ENCODE measurements at places on chromosomes 4 and X.

DNA sequence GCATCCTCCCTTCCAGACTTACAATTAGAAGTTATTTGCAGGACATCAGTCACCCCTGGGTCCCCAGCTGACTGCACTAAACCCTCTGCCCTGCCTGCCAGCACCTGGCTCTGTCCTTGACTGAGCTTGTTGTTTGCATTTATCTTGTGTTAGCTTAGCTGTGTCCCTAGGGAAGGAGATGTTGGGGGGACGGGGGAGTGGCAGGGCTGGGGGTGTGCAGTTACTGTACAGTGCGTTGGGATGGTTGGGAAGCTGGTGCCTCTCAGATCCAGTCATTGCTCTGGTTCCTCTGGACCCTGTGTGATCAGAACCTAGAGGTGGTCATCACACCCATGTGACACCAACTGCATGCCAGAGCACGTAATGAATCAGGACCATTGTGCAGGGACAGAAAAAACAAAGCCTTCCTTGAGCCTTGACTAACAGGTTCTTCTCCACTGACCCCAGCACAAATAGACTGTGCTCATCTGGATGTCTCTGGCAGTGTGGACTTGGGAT is 32.7 kb upstream of the PROM1 start:
- no peak for DNase-seq

DNA sequence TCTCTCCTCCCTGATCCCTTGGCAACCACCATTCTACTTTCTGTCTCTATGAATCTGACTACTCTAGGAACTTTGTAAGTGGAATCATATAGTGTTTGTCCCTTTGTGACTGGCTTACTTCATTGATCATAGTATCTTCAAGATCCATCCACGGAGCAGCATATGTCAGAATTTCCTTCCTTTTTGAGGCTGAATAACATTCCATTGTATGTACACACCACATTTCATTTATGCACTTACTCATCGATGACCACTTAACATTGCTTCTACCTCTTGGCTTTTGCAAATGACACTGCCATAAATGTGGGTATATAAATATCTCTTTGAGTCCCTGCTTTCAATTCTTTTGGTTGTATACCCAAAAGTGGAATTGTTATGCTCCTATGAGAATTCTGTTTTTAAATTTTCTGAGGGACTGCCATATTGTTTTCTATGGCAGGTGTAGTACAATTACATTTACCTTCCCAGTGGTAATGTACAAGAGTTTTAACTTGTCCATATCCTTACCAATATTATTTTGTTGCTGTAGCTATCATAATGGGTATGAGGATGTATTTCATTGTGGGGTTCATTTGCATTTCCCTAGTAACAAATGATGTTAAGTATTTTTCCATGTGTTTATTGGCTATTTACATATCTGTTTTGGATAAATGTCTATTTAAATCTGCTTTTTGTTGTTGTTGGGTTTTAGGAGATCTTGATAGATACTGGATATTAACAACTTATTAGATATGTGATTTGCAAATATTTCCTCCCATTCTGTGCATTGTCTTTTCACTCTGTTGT is 466.1 kb downstream of the C4orf33 start:
- no peak for DNase-seq

- DNase-seq: no peak
Measured at GRCh38 chrX:119424999-119425398, 25.9 kb downstream of the SLC25A43 start.

GRCh38 chr4:113665036-113665435 is 96.5 kb downstream of the CAMK2D start:
- no peak for DNase-seq

- DNase-seq: no peak
Measured at GRCh38 chr4:136687118-136687517, 845.2 kb downstream of the PCDH18 start.

Measured in left ventricle myocardium inferior (tissue), 1 donor.